ENCODE measurements at places on chromosomes 3 and 15.

DNA sequence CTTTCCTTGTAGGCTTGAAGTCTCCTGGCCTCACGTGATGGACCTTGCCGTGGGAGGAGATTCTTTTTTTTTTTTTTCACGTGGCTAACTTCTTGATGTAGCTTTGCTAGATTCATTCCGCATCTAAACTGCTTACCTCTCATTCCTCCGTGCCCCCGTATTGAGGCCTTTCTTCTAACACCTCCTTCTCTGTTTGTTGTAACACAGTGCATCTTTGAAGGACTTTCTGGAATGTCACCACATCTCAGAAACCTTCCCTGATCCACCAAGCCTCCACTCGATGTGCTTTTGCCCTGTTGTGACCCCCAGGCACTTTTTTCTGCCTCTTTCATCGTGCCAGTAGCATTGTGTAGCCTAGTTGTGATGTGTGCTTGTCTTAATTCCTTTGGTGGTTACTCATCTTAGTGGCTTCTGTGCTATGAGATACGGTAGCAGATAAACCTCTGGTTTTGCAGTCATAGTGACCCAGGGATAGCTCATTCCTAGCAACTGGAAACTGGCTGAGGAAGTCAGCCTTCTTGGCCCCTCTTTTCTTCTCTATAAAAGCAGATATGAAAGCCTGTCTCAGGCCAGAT, 1.6 kb upstream of the BNC1 start:
- DNase-seq, result no peak

GRCh38 chr3:8538913-8539312, 37.3 kb downstream of the LMCD1 start:
- no peak for DNase-seq

- DNase-seq, result no peak
These were observed 904.1 kb downstream of the OTOL1 start for GRCh38 chr3:162400697-162401096.

DNA sequence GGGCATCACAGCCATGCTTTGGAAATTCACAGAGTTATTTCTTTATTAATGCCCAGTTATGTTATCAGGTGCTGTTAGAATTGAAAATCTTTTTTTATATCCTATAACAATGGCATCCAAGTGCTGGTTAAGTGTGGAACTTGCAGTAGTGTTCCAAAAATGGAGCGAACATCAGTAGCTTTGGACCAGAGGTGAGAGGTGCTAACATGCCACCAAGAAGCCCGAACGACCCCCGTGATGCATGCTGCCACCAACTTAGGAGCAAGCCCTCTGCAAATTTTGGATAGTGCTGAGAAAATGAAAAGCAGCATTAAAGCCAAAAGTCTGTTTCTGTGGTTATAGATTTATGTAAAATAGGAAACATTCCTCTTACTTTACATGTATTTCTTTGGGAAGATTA, 24.8 kb downstream of the RBP1 start:
- no peak for DNase-seq

GRCh38 chr3:73098873-73099272, 37.4 kb downstream of the EBLN2 start:
- no peak for DNase-seq

DNA sequence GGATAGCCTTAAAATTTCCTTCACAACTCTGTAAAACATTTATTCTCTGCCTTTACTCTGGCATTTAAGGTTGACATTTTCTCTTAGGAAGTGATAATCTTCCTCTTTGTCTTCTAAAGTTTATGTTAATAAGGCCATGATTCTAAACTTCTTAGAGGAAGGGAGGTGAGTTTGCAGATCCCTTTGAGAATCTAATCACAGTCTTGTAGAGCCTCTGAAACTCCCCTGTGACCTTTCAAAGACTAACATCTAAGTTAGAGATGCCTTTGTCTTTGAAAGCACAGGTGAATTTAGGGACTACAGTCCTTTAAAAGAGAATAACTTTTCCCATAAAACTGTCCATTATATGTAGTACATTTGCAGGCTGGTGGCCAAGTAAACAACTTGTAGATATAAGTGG, 115.1 kb downstream of the PLCL2 start:
- no peak for DNase-seq

GRCh38 chr3:16647668-16648067, 42.4 kb upstream of the DAZL start:
- DNase-seq, result no peak

DNA sequence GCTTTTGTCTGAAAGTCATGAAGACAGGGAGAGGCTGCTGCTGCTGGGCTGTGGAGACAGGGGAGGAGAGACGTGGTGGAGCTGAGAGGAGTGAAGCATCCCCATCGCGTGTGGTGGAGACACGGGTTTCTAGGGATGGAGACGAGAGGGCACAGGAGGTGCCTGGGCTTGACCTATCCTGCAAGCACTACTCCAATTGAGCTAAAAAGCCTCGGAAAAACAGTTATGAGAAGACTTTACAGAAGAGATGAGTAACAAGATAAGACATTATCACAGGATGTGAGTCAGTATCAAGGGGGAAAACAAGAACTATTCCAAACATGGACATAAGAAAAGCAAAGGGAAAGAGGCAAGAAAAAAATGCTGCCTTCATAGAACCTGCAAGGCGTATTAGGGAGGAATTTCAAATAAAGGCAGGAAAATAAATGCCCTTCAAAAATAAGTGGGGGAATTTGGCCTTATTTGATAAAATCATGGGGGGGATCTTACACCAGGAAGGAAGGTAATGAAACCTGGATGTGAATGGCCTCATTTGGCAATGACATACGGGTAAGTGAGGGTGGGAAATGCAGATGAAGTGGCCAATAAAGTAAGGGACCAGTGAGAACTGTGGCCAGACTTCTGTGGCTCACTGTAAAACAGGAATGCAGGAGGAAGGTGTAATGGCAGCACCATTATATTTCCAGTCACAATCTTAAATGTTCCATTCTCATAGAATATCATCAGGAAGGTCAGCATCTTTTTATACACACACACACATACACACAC, 97.9 kb downstream of the PLD1 start:
- no peak for DNase-seq

DNA sequence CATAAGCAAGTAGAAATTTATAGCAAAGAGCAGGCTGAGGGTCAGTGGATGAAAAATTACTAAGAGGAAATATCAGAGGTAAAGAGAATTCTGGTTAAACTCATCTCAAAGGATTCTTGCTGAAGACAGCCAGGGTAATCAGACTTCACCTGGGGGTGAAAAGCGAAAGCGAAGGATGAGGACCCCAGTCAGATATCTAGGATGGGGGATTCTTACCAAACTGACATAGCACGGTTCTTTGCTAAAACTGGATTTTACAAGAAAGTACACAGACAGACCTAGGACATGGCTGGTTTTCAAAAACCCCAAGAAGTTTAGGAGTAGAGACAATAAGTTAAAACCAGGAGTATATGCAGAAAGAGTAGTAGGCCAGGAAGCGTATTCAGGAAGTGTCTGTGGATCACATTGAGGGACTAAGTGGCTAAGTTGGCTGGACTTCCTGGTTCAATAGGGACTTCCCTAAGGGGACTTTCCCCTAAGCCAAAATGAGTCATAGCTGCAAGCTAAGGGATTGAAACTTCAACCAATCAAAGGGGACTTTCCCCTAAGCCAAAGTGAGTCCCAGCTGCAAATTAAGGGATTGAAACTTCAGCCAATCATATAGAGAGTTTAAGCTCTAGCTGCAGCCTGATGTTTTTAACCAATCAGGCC, 2.4 kb upstream of the CFAP91 start:
- no peak for DNase-seq

- DNase-seq, result no peak
These were observed 8.3 kb downstream of the KIF23 start for GRCh38 chr15:69422336-69422895.

DNA sequence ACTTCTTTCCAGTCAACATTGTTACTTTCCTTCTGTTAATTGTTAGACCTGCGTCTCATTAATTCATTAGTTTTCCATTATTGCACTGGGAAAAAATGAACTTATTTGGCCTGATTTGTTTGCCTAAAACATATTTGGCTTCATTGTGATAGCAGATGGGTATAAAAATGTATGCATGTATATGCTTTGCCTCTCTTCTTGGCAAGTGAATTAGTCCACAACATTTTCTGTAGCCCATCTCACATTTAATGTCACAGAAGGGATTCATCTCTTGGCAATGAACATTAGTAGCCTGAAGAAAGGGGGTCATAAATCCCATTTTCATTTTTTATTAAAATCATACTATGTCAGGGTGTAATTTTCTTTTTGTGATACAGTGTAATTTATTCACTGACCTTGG, 125.2 kb downstream of the TUSC7 start:
- DNase-seq, result no peak
